Left lung (tissue), 14 donors: ENCODE measurements at places on chromosomes 6 and 20.

DNA sequence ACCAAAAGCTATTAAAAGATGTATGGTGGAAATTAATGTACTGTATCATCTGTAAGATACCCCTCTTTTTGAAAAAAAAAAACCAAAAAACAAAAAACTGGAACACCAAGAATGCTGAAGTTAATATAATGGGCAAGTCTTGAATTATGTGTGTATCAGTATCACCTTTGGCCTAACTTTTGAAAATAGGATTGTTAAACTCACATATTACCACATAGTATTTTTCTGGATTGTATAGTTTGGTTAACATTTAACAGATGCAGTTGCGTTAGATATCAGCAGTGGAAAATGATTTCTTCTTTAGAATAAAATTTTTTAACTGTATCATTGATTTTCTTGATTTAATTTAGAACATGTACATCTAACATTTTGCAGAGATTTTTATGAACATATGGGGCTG lies 118.5 kb downstream of the LRRC1 start:
- DNase-seq: no peak

GRCh38 chr6:161406646-161407045 lies 132.8 kb upstream of the AGPAT4 start:
- no peak for DNase-seq

DNA sequence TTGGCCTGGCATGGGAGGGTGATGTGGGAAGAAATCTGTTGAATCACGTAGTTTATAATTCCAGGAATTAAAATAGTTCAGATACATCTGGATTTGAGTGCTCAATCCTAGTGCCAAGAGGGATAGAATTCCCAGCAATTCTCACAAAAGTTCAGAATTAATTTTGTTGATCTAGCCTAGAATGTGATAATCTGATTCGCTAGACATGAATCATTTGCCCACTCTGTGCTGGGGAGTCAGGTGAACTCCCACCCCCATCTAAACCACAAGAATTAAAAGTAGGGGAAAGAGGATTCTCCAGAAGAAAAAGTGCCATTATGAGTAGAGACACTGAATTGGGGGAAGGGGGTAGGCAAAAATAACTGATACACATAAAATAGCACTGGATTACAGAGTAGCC lies 85.0 kb downstream of the LIN28B start:
- no peak for DNase-seq

DNA sequence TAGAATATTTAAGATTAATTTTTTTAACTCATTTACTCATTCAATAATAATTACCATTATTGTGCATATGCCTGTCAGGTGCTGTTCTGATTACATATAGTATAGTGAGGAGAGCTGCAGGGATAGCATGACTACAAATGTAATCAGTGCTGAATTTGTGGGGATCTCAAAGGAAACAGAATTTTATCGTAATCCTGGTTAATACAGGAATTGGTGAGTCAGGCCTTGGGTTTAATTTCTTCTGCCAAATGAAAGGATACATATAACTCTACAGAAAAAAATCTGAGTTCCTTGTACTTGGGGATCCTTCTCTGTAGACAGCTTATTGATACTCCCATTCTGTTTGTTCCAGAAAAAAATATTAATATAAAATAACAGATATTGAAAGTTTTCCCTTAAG lies 297.2 kb downstream of the GJA1 start:
- no peak for DNase-seq

DNA sequence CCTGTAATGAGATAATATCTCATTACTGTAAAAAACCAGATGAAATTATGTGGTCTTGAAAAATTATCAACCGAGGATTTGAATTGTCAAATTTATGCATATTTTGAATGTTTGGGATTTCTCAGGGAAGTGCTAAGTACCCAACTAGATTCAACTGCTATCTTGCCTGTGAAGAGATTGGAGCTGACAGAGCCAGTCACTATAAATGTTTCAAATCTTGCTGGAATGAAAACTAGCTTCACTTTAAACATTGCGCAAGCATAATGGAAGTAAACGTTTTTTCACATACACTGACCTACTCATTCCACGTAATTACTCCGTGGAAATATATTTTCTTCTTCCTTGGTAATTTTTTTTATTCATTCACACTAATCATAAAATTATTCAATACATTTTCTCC lies 46.7 kb downstream of the TMEM170B start:
- no peak for DNase-seq
